ENCODE measurements at places on chromosomes 3 and 15. TPM values are rescaled to one million over a fixed set of nuclear protein-coding genes. Genes with fewer than 3 reads are reported as not detected.

DNA sequence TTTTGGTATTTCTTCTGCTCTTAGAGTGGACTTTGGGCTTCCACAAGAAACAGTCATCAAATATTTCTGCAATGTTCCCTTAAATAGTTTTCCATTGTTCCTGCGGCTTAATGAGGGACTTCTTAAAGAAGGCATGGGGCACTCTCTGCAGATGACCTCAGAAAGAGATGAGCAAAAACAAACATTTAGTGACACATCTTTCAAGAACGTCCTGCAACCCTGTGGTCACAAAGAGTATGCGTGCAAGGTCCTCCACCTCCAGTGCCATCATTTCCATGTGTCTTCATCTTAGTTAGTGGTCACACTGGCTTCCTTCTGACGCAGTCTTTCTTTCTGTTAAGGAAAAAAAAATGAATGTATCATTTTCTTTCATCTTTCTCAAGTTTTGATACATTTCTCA lies 56.2 kb downstream of the GREM1 start:
- DNase-seq: no peak

DNA sequence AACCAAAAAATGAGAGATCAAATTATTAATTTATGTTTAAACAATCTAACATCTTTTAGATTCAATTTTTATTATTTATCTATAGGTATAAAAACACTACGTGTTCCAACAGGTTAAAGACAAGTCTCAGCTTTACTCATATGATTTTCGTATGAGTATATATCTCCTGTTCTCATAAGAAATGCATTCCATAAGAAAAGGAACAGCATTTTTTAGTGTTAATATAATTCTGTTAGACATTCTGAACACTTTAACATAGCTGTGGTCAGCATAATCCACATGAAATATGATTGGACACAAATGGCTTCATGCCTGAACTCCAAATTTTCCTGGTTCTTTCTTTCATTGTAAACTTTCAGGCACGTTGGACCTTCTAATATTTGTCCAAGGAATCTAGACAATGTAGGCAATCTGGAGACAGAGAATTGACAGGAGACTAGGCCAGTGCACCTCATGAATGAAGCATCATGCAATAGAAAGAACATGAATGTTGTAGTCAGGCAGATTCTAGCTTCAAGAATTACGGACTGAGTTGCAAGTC lies 1122.0 kb upstream of the ALCAM start:
- DNase-seq: no peak

GRCh38 chr15:86968244-86968643 lies 888.6 kb downstream of the AGBL1 start:
- no peak for DNase-seq

DNA sequence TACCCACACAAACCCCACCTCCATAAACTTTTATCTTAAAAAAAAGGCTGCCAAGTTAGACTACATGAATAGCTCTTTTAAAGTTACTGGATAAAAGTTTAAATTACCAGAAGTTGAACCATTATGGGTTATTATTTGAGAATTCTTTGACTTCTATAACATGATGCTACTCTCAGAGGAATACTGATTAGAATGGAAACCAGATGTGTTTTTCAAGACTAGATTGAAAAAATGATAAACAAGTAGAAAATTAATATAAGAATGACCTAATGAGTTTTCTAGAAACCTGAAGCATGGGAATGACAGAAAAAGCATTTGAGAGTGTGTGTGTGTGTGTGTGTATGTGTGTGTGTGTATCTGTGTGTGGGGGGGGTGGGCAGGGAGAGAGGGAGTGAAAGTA lies 12.4 kb upstream of the FGF7 start:
- no peak for DNase-seq

GRCh38 chr3:18424213-18424728 lies 868 bp downstream of the SATB1 start:
- DNase-seq: no peak

The VPS8 gene
- 51.7 TPM for total RNA-seq

The ANKRD63 gene
- total RNA-seq: 0.27 TPM

GRCh38 chr15:25435474-25436243 lies 3.2 kb downstream of the UBE3A start:
- no peak for DNase-seq

DNA sequence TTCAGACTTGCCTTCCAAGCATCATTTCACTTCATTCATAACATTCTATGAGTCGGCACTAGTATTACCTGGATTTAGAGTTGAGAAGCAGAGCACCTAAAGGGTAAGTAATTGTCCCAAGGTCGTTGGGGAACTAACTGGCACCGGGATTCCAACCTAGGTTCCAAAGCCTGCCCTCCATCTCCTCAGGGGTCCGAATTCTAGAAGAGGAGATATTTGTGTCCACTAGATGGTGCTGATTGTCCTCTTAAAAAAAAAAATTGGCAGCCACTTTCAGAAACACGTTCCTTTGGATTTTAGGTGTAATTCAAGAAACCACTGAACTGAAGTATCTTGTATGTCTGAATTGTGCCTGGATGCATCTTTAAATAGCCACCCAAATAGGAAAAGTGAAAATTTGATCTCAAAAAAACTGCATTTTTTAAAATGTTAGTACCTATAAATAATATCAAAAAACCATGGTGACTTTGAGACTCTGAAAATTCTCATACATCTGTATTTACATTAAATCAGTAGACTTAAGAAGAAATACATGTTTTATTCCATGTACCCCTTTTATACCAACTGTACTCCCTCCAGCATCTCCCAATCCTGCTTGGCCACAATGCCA lies 3.9 kb upstream of the FSIP1 start:
- no peak for DNase-seq

The PIGB gene
- 4.1 TPM for total RNA-seq

Measured in heart left ventricle (tissue), 16 donors.